Mesothelial cell of epicardium (in vitro differentiated cells): ENCODE measurements at places on chromosomes 11 and 22.
A peak's percentile ranks its signal among the peaks of the same experiment; 100 is the strongest.

GRCh38 chr22:46561435-46561905 lies 24.1 kb upstream of the CELSR1 start:
- DNase-seq = no peak

DNA sequence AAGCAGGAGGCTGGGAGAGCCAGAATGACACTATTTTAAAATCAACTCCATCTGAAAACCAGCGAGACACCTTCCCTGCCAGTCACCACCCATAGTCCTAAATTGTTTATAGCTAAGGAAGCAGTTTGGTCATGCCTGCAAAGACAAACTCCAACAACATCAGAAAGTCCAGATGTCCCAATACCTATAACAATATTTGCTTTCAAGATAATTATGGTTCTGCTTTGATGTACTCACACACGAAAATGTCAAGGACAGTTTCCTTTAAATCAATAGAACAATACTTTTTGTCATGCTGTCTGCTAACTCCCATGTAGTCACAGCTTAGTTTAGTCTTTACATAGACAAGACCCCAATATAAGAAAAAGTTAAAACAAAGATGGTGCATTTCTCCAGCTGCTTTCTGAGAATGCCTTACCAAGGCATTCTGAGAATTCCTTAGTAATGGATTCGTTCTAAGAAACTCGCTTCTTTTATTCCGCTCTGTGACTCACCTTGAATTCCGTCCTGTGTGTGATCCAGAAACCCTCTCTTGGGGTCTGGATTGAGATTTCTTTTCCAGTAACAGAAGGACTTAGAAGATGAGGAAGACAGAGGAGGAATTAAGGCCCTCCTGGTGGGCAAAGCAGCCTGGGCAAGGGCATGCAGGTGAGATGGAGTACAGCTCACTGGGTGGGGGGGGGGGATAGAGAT lies 9.6 kb upstream of the SCGB2A2 start:
- no peak for DNase-seq

- no peak for DNase-seq
Measured at GRCh38 chr11:10900681-10901415, 43.0 kb upstream of the ZBED5 start.

- no peak for DNase-seq
Measured at GRCh38 chr11:35280727-35281126, 138.6 kb downstream of the SLC1A2 start.

GRCh38 chr11:776561-777287 lies 563 bp downstream of the GATD1 start:
- DNase-seq = peak; percentile 48

GRCh38 chr22:30879415-30879797 lies 89.2 kb downstream of the MORC2 start:
- no peak for DNase-seq

- no peak for DNase-seq
Measured at GRCh38 chr22:31812977-31813605, 59.3 kb downstream of the DEPDC5 start.

- DNase-seq = no peak
Measured at GRCh38 chr11:78379039-78379670, 38.5 kb downstream of the GAB2 start.

GRCh38 chr11:57779276-57779675 lies 17.7 kb downstream of the CTNND1 start:
- no peak for DNase-seq

DNA sequence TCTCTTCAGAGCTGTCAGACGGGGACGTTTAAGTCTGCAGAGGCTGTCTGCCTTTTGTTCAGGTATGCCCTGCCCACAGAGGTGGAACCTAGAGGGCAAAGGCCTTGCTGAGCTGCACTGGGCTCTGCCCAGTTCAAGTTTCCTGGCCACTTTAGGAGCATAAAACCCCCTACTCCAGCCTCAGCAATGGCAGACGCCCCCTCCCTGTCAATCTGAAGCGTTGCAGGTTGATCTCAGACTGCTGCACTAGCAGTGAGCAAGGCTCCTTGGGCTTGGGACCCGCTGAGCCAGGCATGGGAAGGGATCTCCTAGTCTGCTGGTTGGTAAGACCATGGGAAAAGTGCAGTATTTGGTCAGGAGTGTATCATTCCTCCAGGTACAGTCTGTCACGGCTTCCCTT lies 66.6 kb upstream of the TP53I11 start:
- no peak for DNase-seq

DNA sequence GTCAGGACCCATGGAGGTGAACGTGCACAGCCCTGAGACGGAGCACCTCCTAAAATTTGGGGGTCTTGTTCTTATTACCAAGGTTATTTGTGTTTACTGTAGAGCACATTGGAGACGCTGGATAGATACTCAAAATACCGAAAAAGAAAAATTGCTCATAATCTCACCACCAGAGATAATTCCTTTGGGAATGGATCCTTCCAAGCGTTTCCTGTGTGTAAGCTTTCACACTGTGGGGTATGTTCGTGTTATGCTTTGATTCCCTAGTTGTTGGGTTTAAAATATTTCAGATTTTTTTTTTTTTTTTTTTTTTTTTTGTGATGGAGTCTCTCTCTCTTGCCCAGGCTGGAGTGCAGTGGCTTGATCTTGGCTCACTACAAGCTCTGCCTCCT lies 14.1 kb upstream of the MRGPRD start:
- no peak for DNase-seq
